ENCODE measurements at places on chromosomes 12 and 14. TPM values are rescaled to one million over a fixed set of nuclear protein-coding genes. Genes with fewer than 3 reads are reported as not detected.

Gene IFNG
- total RNA-seq = not detected

GRCh38 chr14:98956181-98956580 is 315.8 kb downstream of the BCL11B start:
- DNase-seq = no peak

Gene CPNE6
- total RNA-seq = not detected

Gene ADSS1
- 0.57 TPM for total RNA-seq

- DNase-seq = no peak
Observed at GRCh38 chr14:53963320-53964227, 6.9 kb upstream of the BMP4 start.

Gene TAS2R7
- not detected for total RNA-seq

- no peak for DNase-seq
Observed at GRCh38 chr14:25944020-25944419, 653.8 kb downstream of the NOVA1 start.

DNA sequence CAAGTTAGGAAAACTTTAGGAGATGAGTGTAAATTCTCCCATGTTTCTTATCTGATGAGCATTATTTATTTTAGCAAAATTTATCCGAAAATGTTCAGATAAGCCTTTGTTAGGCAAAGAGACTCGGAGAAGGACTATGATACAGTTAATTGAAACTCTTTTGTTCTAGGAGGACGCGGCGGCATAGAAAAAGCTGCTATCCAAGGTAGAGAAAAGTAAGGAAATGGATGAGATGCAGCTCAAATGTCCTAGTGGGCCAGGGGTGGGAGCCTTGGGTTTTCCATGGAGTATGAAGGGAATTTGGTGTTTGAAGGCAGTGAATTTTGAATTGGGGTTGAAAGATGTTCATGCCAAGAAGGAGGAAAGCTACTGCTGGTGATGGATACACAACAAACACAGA is 1504.5 kb downstream of the AACS start:
- DNase-seq = no peak

Gene LUM
- 1.0 TPM for total RNA-seq

DNA sequence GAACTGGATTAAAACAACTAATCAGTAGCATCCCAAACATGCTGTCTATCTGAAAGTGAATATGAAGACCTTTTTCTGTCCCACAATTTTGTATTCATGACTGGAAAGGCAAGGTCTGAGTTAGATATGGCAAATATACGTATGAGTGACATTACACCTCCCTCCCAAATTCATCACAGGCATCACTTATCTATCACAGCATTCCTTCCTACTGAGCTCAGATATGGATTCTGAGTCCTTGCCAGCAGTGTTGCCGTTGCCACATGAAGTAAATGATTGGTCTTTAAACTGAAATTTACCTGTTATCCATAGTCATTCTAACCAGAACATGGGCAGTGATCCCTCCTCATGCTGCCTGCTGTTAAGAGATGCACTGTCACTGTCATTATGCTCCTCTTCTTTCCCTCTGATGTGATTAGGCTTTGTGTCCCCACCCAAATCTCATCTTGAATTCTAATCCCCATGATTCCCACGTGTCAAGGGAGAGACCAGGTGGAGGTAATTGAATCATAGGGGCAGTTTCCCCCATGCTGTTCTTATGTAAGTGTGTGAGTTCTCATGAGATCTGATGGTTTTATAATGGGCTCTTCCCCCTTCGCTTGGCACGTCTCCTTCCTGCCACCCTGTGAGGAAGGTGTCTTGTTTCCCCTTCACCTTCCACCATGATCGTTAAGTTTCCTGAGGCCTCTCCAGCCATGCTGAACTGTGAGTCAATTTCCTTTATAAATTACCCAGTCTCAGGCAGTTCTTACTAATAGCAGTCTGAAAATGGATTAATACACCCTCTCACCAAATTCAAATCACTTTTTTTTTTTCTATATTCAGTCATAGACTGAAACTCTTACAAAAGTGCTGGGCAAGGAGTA is 288.4 kb downstream of the NUAK1 start:
- DNase-seq = no peak

DNA sequence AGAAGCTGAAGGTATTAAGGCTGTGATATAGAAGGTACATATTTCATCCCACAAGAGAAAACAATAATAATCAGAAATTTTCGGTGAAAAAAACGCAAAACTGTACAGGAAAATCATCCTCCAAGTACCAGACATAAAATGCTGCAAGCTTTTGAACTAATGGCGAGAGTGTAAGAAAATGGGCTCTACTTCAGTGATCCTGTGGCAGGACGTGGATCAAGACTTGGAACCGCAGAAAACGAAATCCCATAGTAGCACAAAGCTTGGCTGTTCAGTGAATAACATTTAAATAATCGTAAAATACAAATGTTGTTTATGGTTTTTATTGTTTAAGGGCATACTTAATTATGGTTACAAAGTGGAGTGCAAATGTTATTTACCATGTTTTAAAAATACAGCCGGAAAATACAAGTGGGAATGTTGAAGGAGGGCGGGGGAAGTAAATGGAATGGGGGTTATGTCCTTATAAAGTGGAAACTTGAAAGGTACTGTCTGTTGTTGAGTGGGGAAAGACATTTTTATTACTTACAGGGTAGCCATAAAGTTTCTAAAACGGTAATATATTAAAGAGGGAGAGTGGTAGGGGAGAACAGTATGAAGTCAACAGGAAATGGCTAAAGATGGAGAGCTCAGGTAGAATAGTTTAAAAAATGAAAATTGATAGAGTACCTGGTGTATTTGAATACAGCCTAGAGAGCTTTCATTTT is 1.1 kb downstream of the SMIM10L1 start:
- no peak for DNase-seq

DNA sequence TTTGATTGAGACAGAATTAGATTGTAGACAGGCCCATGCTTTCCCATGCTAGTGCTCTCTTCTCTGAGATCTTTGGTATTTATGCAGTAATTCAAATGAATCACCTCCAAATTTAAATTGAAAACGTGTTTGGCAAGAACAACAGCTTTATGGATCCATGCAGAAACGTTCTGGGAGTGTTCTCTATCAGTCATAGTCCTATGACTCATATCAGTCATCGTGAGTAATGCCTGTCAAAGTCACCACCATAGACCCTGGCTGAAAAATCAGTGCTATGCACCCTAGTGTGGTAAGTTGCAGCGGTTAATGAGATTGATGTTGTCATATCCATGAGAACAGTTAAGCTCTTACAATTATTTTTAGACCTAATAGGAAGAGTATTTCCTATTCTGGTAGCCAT is 90.1 kb upstream of the FOXG1 start:
- DNase-seq = peak; percentile 77
